Muscle of leg (tissue), 16 donors: ENCODE measurements at places on chromosomes 1 and 21.
A peak's percentile ranks its signal among the peaks of the same experiment; 100 is the strongest.

DNA sequence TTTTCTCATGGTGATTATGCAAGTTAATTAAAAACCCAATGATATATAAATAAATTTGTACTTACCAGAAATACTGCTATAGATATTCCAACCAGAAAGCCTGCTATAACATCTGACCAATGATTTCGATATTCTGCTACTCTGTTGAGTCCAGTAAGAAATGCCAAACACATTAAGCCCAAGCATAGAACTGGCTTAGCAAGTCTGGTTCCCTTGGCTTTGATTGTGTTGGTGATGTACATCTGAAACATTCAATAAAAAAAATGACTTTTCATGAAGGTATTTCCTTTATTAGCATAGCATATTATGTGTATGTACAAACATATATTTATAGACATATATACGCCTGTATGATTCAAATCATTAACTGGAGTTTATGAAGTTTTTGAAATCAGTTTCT, 82.8 kb downstream of the PLPPR5 start:
- DNase-seq: no peak

DNA sequence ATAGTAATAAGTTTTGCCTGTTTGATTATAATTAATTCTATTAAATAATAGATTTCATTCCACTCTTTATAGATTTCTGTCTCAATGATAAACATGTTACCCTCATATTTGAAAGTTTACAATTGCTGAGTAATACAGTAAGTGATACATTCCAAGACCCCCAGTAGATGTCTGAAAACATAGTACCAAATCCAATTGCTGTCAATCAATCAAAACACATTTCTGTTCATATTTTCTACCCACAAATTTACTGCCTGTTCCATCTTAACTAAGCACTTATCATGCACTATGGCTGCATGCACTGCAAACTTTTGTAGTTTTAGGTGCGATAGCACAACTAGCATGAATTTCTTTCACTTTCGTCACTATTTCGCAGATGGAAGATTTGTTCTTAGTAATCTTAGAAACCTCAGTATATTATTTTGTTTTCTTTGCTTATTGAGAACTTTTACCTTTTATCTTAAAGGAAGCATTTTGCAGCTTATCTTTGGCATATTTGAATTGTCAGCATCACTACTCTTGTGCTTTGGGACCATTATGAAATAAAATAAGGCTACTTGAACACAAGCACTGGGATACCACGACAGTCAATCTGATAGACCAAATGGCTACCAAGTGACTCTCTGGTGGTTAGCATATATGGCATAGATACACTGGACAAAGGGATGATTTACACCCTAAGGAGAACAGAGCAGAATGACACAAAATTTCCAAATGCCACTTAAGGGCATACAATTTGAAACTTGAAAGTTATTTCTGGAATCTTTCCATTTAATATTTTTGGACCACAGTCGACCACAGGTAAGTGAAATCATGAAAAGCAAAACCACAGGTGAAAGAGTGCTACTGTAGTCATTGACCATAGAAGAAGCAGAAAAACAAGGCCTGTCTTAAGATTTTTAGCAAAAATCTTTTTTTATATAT, 67.6 kb downstream of the RGS13 start:
- DNase-seq: no peak

DNA sequence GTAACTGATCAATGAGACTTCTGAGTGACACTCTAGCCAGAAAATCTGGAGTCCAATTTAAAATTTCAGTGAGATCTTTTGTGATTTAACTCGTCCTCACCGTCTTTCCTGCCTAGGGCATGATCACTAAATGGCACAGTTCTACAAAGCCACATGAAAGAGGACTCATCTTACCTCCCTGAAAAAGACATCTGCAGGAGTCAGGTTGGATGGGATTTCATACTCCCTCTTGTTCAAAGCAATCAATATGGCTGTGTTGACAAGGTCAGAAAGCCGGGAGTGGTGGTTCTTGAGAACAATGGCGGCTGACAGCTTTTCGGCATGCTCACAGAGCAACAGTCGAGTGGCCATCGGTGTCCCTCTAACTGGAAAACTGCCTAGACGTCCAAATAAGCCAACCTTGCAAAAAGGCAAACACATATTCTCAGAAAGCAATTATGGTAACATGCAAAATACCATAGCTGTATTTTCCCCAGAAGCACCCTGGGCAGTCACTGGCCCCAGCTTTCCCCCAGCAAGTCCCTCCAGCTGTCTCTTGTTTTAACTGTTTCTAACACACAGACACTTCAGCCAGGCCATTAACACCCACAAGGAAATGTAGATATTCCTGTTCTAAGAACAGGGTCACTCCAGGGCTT, 36.6 kb upstream of the ACTA1 start:
- no peak for DNase-seq

GRCh38 chr1:61253059-61253735, 170.8 kb downstream of the NFIA start:
- peak; percentile 88 for DNase-seq

DNA sequence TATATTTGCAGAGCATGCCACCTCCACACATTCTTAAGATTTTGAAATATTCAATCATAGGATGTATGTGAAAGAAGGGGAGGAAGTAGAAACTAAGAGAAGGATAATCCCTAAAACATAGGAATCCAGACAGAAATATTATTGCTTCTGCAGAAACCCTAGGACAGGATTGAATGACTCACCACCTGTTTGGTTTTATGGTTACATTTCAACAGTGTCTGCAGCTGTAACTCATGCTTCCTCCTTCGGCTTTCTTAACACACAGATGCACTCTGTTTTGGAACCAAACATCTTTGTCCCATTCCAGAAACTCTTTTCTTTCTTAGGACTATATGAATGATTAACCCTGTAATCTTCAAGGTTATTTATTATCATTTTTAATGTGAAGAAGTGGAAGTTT, 20.7 kb downstream of the RGS7 start:
- DNase-seq: peak; percentile 4

GRCh38 chr1:227362039-227362438, 43.7 kb upstream of the CDC42BPA start:
- DNase-seq: no peak

- no peak for DNase-seq
Measured at GRCh38 chr1:76503736-76504135, 363.5 kb upstream of the ST6GALNAC5 start.

DNA sequence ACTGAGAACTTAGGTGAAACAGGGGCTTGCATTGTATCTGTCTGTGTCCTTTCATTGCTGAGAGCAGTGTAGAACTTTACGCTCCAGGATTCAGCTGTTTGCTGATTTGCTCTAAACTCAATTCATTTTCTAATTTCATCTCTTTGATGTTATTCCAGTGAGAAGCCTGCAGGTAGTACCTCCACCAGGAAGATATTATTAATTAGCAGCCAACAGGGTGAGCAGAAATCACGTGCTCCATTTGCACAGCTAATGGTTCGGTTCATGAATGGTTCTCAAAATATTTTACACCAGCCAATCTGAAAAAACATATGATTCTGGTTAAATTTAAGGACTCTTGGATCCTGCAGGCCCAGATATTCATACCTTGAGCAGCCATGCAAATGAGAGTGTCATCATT, 52.1 kb downstream of the SUSD4 start:
- DNase-seq: no peak

DNA sequence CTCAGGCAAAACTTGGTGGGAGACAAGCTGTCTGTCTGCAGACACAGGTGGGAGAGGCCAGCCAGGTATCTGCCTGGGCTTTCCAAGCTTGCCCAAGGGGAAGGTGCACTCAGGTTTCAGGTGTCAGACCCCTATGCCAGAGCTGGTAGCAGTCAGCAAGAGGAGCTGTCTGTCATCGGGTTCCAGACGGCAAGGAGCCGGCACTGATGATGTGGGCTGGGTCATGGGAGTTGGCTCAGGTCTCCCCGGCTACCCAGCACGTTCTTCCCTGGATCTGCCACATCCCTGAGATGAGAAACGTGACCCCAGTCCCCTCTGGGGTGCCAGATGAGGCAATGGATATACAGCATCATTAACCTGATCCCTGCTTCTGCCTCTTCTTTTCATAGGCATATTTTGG, 23.0 kb downstream of the TMCC2 start:
- DNase-seq: no peak

DNA sequence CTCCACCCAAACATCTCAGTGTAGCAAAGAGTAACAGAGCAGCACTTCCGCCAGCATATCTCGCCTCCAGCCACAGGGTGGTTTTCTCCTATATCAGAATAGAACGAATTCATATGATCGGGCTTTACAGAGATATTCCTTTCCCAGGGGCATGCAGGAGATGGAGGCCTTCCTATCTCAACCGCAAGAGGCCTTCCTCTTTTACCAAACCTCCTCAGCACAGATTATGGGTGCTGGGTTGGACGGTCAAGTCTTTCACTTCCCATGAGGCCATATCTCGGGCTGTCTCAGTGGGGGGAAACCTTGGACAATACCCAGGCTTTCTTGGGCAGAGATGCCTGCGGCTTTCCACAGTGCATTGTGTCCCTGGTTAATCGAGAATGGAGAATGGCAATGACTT, 65.8 kb downstream of the OVGP1 start:
- no peak for DNase-seq

- DNase-seq: peak; percentile 44
Measured at GRCh38 chr1:43587594-43587993, 56.9 kb downstream of the PTPRF start.

GRCh38 chr1:224786533-224787250, 142.8 kb upstream of the DNAH14 start:
- no peak for DNase-seq

DNA sequence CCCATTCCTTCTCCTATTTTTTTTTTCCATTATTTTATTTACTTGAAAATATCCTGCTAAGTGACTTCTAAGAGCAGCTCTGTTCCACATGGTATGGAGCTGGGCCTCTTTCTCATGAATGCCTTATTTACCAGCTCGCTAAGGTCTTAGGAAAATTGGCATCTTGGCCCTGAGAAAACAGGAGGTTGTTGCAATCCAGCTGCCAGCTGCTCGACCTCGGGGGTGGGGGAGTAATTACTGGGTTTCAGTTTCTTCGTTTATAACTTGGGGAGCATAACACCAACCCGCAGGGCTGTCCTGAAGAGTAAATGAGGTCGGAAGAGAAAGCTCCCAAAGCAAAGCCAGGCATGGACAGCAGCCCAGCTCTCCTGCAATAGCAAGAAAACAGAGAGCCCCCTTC, 176.3 kb downstream of the AJAP1 start:
- DNase-seq: peak; percentile 9

GRCh38 chr1:152110365-152110859, 4.8 kb downstream of the TCHH start:
- DNase-seq: peak; percentile 31

DNA sequence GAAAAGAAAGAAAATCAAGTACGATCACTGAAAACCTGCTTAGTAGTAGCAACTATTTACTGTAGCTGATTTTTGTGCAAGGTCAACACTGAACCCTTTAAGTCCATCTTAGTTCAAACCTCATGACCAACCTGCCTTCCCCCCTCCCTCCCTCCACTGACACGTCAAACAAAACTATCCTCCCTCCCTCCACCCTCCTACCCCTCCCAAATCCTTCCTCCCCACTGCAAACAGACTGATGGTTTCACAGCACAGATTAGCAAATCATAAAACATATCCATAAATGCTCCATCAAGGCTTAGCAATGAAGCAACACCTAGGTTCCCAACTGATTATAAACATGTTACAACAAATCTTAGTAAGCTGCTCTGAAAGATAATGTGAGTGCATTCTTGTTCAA, 164.3 kb upstream of the GREM2 start:
- DNase-seq: no peak

DNA sequence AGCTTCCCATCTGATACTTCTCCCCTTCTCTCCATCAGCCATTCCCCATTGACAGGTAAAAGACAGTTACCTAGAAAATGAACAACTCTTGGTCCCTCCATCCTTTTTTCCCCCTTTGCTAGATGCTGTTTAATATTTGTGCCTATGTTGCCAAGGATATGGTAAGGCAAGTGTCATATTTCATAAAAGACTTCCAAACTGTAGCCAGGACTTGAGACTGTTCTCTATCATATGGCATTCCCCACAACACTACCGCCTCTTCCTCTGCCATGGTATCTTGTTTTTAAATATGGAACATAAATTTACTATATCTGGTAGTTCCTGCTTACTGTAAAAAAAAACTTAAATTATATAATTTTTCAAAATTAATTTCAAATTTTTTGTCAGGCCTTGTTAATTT, 97.2 kb downstream of the PHTF1 start:
- no peak for DNase-seq

GRCh38 chr1:163069142-163069541, at the start of gene RGS4:
RGS4 (plus strand) TSS chr1:163069361; CDS start chr1:163069485, 124 bp downstream.
- DNase-seq: peak; percentile 85

GRCh38 chr1:14809191-14809981, 210.9 kb downstream of the KAZN start:
- no peak for DNase-seq

GRCh38 chr1:181936768-181937581, 124.5 kb downstream of the ZNF648 start:
- DNase-seq: peak; percentile 15

- peak; percentile 82 for DNase-seq
Measured at GRCh38 chr1:43565600-43566360, 35.1 kb downstream of the PTPRF start.

GRCh38 chr1:55823541-55824250, 608.5 kb upstream of the USP24 start:
- DNase-seq: no peak

DNA sequence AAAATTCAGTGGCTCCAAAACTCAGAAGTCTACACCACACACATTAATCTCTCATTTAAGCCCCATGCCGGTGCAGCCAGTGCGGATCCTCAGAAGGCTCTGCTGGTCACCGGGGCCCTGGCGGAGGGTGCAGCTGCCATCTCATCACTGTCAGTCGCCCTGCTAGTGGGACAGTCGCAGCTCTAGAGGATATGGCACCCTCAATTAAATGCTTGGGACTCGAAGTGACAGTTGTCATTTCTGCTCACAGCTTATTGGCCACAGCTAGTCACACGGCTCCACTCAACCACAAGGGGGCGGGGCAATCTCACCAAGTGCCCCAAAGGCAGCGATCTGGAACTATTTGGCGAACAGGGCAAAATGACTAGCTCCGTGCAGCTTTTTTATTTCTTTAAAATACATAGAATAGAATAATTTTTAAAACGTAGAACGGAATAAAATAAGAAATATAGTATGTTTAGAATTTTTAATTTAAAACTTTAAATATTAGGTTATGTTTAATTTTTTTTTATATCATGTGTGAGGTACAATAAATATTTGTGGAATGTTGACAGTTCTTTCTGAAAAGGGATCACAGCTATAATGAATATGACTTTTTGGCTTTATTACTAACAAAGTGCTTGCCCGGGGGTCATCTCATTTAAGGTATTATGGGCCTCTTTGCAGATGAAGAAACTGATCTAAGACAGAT, 8.0 kb upstream of the MAN1C1 start:
- DNase-seq: peak; percentile 90

- no peak for DNase-seq
Measured at GRCh38 chr1:48678710-48679505, 97.8 kb downstream of the BEND5 start.

DNA sequence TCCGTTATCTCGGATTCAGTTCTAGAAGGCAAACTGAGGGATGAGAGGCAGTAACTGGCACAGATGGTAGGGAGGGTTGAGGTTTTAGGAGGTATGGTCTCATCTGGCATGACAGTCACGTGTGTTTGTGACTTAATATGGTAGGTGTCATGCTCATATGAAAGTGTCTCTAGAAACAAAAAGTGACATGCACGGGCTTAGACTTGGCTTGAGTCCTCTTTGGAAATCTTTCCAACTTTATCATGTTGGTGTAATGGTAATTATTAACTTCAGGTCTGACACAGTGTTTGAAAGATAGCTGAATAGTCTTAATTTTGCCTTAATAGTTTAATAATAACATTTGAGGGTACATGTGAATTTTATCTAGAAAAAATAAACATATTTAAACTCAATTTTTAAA, 218.1 kb downstream of the FMN2 start:
- DNase-seq: no peak

GRCh38 chr1:198638894-198639635, at the start of gene PTPRC:
PTPRC (plus strand) TSS chr1:198639040; CDS start chr1:198639269, 229 bp downstream.
- DNase-seq: peak; percentile 73
